ENCODE measurements at places on chromosomes 1 and 21.

DNA sequence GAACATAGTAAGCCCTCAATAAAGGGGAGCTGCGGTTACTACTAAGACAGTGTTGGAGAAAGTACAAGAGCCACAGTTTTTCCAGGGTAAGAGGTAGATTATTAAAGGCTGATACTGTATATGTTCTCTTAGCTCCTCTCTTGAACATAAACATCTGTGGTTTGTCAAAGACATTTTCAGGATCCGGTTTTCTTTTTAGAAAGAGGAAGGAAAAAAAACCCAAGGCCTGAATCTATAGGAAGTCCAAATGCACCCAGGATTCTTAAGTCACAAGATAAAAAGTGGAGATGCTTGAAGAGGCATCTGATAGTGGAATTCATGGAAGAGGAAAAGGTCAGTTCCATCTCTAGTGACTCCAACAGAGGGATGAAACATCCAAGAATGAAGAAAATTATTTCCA, 24.6 kb upstream of the SLC45A3 start:
- no peak for DNase-seq

DNA sequence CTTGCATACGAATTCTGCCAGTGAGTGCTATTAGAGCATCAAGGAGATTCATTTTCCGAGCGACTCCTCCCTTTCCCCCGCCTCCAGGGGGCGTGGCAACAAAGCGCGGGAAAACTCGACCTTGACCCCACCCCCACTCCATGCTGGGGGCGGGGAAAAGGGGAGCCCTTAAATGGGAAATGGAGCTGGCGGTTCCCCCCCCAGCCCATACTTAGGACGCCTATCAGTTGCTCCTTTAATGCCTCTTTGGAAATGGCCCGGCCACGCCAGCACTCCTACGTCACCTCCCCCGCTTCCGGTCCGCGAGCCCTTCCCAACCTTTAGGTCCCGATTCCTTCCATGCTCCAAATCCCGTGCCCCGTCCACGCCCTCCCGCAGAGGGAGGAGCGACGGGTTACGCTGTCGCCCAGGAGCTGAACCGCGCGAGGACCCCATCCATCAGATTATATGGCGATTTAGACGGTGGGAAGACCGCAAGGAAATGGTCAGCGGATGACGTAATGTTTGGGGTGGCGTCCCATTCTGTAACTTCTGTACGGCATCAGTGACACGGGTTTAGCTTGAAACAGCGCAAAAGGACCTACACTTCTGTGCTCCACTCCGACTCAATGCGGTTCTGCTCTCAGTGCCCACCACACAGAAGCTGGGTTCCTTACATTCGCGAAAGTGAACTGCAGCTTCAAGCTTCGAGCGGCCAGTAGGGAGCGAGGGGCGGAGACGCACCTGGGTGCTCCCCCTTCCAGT, 702 bp upstream of the ZNF687 start:
- peak; percentile 95 for DNase-seq

GRCh38 chr1:236078993-236079392, 14.1 kb upstream of the NID1 start:
- no peak for DNase-seq

DNA sequence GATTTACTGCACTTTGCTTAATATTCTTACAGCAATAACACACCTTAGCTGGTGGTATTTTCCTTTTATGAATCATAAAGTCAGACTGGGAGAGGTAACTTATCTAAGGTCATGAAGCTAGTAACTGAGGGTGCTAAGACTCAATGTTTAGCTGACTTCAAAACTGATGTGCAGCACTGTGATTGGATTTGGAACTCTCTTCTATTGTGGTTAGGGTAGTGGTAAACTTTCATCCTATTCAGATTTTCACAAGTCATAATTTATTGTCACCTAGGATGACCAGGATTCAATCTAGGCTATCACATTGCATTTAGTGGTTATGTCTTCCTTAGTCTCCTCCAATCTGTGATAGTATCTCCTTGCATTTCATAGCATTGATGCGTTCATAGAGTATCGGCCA, 18.9 kb downstream of the EPB41 start:
- no peak for DNase-seq

GRCh38 chr1:25945761-25946160, 39.5 kb upstream of the STMN1 start:
- DNase-seq, result no peak

GRCh38 chr1:219325368-219325742, 151.7 kb downstream of the LYPLAL1 start:
- DNase-seq, result no peak

- no peak for DNase-seq
These were observed 6.9 kb upstream of the PRSS38 start for GRCh38 chr1:227808566-227808965.

Data from hematopoietic multipotent progenitor cell treated with erythropoietin and hydrocortisone succinate and interleukin-3 and kit ligand, for 17 days (in vitro differentiated cells).